MCF 10A (cell line): ENCODE measurements at places on chromosomes 2 and 18.

DNA sequence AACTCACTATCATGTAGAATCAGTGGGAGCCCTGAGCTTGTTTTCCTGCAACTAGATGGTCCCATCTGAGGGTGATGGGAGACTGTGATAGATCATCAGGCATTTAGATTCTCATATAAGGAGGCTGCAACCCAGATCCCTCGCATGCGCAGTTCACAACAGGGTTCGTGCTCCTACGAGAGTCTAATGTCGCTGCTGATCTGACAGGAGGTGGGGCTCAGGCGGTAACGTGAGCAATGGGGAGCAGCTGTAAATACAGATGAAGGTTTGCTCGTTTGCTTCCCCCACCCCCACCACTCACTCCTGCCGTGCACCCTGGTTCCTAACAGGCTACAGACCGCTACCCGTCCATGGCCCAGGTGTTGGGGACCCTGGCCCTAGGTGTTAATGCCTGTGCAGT, 113.6 kb downstream of the RNF144A start:
- peak overlapping the region; percentile 46 for H3K27ac ChIP-seq
- no peak overlapping the region for H3K4me3 ChIP-seq
- no peak for DNase-seq
- H3K4me1 ChIP-seq, result no peaks in the 10 kb centered on the region
- peaks cover 68% of the 10 kb centered on the region for H3K27me3 ChIP-seq
- no peaks in the 10 kb centered on the region for H3K36me3 ChIP-seq

GRCh38 chr2:234372506-234372905, 124.4 kb downstream of the ARL4C start:
- H3K27me3 ChIP-seq, result no peaks in the 10 kb centered on the region
- DNase-seq, result no peak
- H3K27ac ChIP-seq, result no peak overlapping the region
- no peak overlapping the region for H3K4me3 ChIP-seq
- H3K4me1 ChIP-seq, result peaks cover 13% of the 10 kb centered on the region

DNA sequence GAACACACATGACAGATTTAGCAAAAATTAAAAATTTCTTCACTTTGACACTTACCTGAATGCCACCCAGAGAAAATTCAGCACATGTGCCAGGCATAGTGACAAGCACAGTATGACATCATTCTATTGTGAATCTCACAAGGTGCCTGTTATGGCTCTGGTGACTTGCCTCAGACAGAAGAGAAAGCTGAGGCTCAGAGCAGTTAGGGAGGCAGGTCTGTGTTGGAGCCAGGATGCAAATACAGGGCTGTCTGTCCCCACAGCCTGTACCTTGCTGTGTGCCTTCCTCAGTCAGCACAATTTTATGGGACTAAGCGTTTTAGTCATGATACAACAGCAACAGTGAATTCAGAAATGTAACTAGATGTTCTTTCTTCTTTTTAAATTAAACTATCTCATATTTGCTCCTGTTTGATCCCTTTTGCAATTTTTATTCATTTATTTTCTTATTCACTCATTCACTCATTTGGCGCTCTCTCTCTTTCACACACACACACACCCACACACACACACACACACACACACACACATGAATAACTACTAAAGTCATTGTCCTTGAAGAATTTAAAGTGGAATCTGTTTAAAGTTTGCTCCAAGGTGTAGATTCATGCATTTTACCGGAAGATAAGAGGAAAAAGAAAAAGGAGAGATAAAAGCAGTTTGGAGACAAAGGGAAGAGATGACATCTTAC, 37.9 kb upstream of the CTAGE1 start:
- no peak for DNase-seq
- no peak overlapping the region for H3K4me3 ChIP-seq
- H3K27me3 ChIP-seq, result no peaks in the 10 kb centered on the region
- no peak overlapping the region for H3K27ac ChIP-seq
- H3K36me3 ChIP-seq, result no peaks in the 10 kb centered on the region

GRCh38 chr18:64994370-64994769, 756.4 kb upstream of the CDH7 start:
- H3K27me3 ChIP-seq, result peaks cover 46% of the 10 kb centered on the region
- DNase-seq, result no peak
- no peaks in the 10 kb centered on the region for H3K36me3 ChIP-seq
- no peaks in the 10 kb centered on the region for H3K4me1 ChIP-seq
- H3K4me3 ChIP-seq, result no peak overlapping the region
- no peak overlapping the region for H3K27ac ChIP-seq

- no peak overlapping the region for H3K4me3 ChIP-seq
- no peak overlapping the region for H3K27ac ChIP-seq
- H3K36me3 ChIP-seq, result peaks cover 6% of the 10 kb centered on the region
- H3K27me3 ChIP-seq, result no peaks in the 10 kb centered on the region
- peak; percentile 56 for DNase-seq
These were observed 3.0 kb upstream of the INPP1 start for GRCh38 chr2:190340369-190340768.

- H3K27ac ChIP-seq, result no peak overlapping the region
- no peaks in the 10 kb centered on the region for H3K4me1 ChIP-seq
- H3K36me3 ChIP-seq, result no peaks in the 10 kb centered on the region
- DNase-seq, result no peak
- H3K27me3 ChIP-seq, result no peaks in the 10 kb centered on the region
- no peak overlapping the region for H3K4me3 ChIP-seq
These were observed 745.3 kb upstream of the CELF4 start for GRCh38 chr18:38310936-38311335.
